ENCODE measurements at places on chromosomes 2 and 18.
A peak's percentile ranks its signal among the peaks of the same experiment; 100 is the strongest.

GRCh38 chr18:72436401-72436800, 107.7 kb downstream of the CBLN2 start:
- no peak for DNase-seq

GRCh38 chr2:238659231-238659630, 188.7 kb upstream of the TWIST2 start:
- DNase-seq: no peak

- DNase-seq: no peak
Observed at GRCh38 chr2:32838418-32838817, 108.3 kb upstream of the LTBP1 start.

GRCh38 chr2:106197878-106198277, 3.8 kb upstream of the UXS1 start:
- DNase-seq: no peak

DNA sequence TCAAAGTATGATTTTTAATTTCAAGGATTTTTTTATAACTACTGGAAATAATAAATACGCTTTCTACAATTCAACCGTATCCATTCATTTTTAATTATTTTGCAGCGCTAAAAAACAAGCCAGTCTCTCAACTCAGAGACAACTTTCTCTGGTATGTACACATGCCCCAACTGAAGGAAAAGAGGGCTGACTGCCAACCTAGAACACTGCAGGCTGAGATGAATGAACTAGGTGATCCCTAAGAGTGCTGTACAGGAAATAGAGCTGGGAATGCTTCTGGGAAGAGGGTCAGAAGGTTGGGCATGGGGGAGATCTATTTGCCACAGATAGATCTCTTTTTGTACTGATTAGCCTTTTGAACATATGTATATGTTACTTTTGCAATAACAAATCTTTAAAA, 460.1 kb downstream of the NR4A2 start:
- no peak for DNase-seq

GRCh38 chr18:79608999-79609461, 70.6 kb upstream of the CTDP1 start:
- no peak for DNase-seq

DNA sequence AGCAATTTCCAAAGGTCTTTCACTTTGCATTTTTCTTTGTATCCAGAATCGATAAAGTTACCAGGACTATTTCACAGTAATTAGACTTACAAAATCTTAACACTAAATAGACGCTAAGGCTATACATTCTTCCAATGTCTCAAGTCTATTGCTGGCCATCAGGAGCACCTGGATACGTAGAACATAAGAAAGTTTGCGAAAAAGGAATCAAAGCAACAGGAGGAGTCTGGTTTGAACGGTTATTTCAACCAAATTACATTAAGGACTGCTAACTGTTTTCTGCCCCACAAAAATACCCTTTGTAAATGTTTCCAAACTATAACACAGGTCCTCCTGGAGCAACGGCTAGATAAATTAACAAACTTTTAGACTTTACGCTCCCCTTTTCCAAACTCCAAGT, 1.4 kb upstream of the HNRNPA3 start:
- no peak for DNase-seq

GRCh38 chr18:33573193-33573592, 4.8 kb upstream of the ASXL3 start:
- DNase-seq: no peak

- peak; percentile 76 for DNase-seq
Observed at GRCh38 chr2:45014016-45014702, 4.9 kb upstream of the SIX2 start.

- DNase-seq: peak; percentile 67
Observed at GRCh38 chr2:65655000-65655399, 222.6 kb upstream of the SPRED2 start.

DNA sequence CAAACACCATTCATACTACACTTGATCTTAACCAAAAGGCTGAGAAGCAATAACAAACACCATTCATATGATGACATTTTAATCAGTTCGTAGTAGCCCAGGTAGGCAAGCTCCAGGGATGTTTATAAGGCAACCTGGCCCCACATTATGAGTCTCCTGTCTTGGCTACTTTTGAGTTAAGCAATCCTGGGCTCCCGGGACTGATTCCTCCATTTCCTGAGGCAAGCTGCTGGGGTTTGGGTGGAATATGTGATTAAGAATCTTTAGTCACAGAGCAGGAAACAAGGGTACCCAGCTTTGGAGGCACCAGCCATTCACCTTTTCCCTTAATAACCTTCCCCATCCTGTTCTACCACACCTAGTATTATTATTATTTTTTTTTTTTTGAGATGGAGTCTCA, 24.5 kb upstream of the SPRED2 start:
- DNase-seq: no peak

DNA sequence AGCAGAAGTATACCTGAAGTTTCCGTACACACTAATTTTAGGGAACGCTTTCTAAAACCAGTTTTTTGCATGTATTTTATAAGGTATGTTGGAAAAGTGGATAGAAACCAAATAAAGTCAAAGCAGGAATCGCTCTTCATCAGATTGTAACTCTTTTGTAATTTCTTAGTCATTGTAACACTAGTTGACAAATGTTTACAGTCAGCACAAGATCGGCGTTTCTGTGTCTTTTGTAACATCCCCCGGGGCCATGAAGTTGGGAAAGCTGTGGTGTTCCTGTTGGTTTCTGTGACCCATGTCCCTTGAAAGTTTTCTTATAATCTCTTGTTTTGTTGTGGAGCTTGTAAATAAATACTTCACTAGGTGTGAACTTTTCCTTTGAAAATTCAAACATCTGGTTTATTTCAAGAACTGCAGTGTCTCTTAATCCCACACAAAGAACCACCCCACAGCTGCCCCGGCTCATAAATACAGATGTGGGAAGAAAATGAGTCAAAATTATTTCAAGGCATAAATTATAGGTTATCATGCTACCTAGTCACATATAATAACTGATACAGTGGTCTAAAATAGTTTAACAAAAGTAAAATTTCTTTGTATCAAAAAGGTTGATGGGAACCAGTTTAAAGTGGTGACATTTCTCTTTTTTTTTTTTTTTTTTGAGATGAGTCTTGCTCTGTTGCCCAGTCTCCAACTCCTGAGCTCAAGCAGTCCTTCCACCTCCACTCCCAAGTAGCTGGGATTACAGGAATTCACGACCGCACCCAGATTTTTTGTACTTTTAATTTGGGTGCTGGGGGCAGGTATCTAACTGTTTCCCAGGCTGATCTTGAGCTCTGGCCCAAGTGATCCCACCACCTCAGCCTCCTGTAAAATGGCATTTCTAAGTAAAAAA, 751 bp upstream of the NMI start:
- DNase-seq: no peak

DNA sequence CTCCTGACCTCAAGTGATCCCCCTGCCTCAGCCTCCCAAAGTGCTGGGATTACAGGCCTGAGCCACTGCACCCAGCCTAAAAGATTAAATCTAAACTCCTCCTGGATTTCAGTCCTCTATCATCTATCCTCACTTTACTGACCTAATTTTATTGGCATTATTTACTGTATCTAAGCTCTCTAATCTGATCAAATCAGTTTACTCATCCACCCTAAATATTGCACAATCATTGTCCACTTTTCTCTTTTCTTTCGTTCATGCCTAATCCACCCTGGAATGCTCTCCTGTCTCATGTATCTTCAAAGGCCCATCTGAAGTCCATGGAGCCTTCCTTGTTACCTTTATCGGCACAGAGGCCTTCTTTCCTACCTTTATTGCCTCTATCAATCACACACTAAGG, 31.6 kb upstream of the GPR155 start:
- no peak for DNase-seq

- DNase-seq: peak; percentile 29
Observed at GRCh38 chr2:28543316-28544035, 47.6 kb downstream of the PLB1 start.

- no peak for DNase-seq
Observed at GRCh38 chr2:19868701-19869580, 32.8 kb downstream of the TTC32 start.

DNA sequence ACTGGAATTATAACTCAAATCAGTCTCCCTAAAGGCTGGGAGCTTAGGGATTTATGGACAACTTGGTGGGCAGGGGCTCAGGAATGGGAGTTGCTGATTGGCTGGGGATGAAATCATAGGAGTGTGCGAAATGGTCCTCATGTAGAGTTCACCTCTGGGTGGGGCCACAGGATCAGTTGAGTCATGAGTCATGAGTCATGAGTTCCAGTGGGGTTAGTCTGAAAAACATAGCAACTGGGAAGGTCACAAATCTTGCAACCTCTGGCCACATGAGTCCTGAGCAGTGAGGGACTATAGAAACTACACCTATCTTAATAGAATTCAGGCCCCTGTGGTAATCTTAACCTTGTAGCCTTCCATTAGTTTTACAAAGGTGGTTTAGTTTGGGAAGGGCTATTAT, 383.3 kb downstream of the RBM43 start:
- no peak for DNase-seq

- DNase-seq: no peak
Observed at GRCh38 chr18:44171301-44171700, 509.4 kb upstream of the SETBP1 start.

- no peak for DNase-seq
Observed at GRCh38 chr2:161754379-161754778, 130.2 kb downstream of the SLC4A10 start.

GRCh38 chr18:43931439-43931838, 654.1 kb upstream of the SYT4 start:
- DNase-seq: no peak

DNA sequence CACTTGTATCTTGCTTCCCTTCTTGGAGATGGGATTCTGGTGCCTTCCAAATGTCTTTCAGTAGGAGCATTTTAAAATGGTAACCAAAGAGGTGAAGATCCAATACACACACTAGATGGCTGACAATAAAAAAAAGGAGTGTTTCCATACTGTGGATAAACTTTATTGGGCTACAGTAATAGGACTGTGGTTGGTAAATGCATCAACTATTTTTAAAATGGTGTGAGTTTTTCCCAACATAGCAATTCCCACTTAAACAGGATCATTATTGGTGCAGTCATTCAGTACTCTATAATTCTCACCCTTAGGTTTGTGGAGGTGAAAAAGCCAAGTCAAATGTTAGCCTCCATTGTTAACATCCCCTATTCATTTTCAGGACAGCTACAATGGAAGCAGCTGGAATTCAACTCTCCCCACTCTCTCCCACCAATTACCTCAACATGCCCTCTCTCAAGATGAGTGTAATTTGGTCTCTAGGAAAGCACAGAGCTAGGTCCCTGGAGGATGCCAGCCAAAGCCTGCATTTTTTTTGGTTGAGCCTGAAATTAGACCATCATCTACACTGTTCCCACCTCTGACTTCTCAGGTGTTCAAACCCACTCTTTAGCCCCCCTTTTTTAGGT, 273.3 kb downstream of the TCF4 start:
- peak; percentile 32 for DNase-seq

DNA sequence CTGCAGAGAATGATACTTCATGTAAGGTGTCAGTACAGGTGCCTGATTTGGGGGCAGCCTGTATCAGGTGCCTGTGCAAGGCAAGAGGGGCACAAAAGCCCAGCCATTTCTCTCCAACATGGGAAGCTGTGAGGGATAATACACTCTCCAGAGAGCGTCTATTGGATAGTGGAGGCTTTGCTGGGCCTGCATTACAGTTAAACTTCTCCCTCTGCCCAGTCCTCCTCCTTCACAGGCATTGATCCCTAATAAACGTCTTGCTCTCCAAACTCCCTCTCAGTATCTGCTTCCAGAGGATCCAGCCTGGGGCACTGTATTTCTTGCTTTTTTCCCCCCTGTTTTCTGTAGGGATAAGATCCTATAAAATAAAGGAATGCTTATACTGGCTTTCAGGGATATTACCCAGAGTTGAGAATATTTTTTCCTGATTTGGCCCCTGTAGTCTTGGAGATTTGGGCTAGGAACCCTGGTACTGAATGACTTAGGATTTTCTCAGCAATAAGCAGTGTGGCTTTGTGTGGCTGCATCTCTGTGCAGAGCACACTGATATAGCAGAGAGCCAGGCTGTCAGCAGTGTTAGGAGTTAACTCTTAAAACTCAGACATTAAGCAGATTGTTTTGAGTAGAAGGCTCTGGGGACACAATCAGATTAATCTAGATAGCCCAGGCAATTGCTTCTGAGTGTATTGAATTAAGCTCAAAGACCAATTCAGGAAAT, 330.6 kb downstream of the CYRIA start:
- DNase-seq: peak; percentile 71

GRCh38 chr2:74119912-74120825, 27.5 kb downstream of the BOLA3 start:
- DNase-seq: peak; percentile 87

DNA sequence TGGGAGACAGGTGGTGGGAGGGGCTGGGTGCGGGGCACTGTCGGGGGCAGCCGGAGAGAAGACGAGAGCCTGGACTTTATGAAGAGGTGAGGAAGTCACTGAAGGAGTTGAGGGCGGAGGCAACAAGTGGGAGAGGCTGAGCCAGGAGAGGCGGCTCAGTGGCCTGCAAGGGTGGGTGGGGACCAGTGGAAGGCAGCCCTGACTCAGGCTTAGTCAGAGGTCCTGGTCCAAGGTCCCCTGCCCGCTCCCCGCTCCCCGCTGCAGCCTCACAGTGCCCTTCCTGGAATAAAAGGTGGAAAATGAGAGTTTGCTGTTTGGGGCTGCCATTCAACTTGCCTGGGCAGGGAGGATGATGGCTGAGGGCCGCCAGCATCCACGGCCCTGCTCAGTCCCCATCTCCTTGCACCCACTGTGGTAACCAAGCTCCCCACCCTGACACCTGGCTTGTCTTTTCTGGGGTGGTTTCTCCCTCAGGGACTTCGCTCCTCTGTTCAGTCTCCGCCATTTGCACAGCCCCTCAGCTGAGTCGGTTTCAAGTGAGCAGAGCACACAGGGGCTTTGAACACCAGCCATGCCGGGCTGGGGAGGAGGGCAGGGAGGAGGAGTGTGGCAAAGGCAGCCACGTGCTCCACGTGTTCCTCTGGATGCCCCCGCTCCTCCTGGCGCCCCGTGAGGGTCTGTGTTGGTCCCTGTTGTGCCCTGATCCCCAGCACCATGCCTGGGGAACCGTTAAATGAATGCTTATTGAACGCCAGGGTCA, 13.7 kb upstream of the RALB start:
- no peak for DNase-seq

- no peak for DNase-seq
Observed at GRCh38 chr2:239793836-239794235, 231.3 kb downstream of the NDUFA10 start.

DNA sequence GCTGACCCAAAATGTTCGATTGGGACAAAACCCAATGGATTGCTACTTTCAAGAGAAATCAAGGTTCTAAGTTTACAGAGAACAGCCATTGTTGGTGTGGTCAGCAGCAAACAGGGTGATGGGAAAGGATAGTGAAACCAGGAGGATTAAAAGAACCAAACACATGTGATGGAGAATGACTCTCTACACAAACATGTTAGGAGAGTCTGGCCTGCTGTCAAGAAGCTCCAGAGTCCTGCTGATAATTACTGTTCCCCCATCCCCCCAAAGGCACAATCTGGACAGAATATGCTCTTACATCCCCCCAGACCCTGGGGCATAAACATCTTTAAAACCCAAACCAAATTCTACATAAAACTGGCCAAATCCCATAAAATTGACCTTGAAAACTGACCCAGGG, 32.0 kb upstream of the ACYP2 start:
- DNase-seq: no peak

- DNase-seq: no peak
Observed at GRCh38 chr2:15919716-15920434, 20.5 kb upstream of the MYCN start.
